ENCODE measurements at places on chromosomes 1 and 21. TPM values are rescaled to one million over a fixed set of nuclear protein-coding genes. Genes with fewer than 3 reads are reported as not detected.

AGO3 gene
- 12.1 TPM for total RNA-seq

RNF223 gene
- 22.3 TPM for total RNA-seq

RGS18 gene
- total RNA-seq, result 0.52 TPM

MROH7 gene
- 0.68 TPM for total RNA-seq

PGBD5 gene
- 6.4 TPM for total RNA-seq

ZNF695 gene
- total RNA-seq, result 1.6 TPM

RHOC gene
- total RNA-seq, result 69.5 TPM

DNAI4 gene
- total RNA-seq, result 0.56 TPM

RGS7 gene
- not detected for total RNA-seq

ROR1 gene
- total RNA-seq, result 4.4 TPM

SIPA1L2 gene
- total RNA-seq, result 36.9 TPM

CD48 gene
- total RNA-seq, result 2.0 TPM

PTGS2 gene
- 0.80 TPM for total RNA-seq

HSD3B1 gene
- total RNA-seq, result not detected

ABCG1 gene
- total RNA-seq, result 4.2 TPM

LORICRIN gene
- total RNA-seq, result not detected

MMEL1 gene
- 2.3 TPM for total RNA-seq

BARHL2 gene
- not detected for total RNA-seq

RRP1B gene
- 15.4 TPM for total RNA-seq

GRIK1 gene
- not detected for total RNA-seq

C2CD4D gene
- 0.24 TPM for total RNA-seq

TDRD10 gene
- 0.44 TPM for total RNA-seq

DISP1 gene
- total RNA-seq, result 1.4 TPM

TRIM17 gene
- 1.3 TPM for total RNA-seq

FCRL2 gene
- 0.56 TPM for total RNA-seq

PFKFB2 gene
- total RNA-seq, result 20.3 TPM

HAO2 gene
- total RNA-seq, result not detected

LRRC39 gene
- total RNA-seq, result not detected

KLHL21 gene
- total RNA-seq, result 26.6 TPM

ERO1B gene
- 1.1 TPM for total RNA-seq

OR2G6 gene
- total RNA-seq, result not detected

FAM131C gene
- total RNA-seq, result 0.80 TPM

TRIM58 gene
- total RNA-seq, result 0.20 TPM

CBR1 gene
- 131 TPM for total RNA-seq

KIF21B gene
- 0.52 TPM for total RNA-seq

PLCH2 gene
- total RNA-seq, result 21.0 TPM

SGIP1 gene
- 1.4 TPM for total RNA-seq

TP73 gene
- total RNA-seq, result 5.2 TPM

AMY1A gene
- not detected for total RNA-seq

All from esophagus mucosa (tissue), 1 donor.